ENCODE measurements at places on chromosomes 13 and 19.

GRCh38 chr19:35344511-35345031 lies 3.1 kb upstream of the FFAR1 start:
- no peak for DNase-seq

GRCh38 chr13:55302568-55302967 lies 1838.2 kb upstream of the PRR20A start:
- DNase-seq = no peak

- DNase-seq = peak; percentile 94
Measured at GRCh38 chr19:14472202-14472938, 2.8 kb downstream of the PTGER1 start.

- no peak for DNase-seq
Measured at GRCh38 chr19:7869453-7869909, 4.7 kb downstream of the PRR36 start.

DNA sequence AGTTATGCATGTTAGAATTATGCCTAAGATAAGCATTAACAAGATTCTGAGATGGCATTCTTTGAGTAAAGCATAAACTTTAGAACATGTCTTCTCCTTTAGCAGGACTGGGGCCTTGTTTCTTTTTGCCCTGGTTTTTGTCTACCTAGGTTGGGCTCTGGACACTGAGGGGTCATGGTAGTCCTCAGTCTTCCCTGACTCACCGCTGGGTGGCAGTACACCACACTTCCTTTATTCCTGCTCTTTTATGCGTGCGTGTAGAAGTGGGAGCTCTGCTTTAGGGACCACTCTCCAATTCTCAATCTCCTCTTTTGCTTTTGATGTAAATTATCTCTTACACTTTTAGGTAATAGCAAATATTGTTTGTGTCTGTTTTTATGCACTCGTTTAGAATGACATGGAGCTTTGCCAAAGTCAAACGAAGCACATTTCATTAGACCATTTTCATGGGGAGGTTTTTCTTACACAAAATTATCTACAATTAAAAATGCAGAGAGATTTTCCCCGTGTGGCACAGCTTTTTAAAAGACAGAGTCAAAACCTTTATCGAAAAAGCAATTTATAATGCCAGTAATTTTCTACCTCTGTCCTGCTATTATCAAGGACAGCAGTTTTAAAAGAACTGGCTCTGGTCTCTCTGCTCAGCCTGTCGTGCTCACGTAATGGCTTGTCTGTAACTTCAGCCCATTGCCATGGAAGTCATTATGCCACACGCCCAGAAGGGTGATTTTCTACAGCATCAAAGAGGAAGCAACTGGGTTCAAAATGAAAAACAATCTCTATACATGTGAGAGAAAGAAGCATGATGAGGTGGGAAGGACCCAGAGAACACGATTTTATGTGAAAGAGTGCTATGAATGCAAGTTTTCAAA lies 413.9 kb downstream of the COG6 start:
- peak; percentile 27 for DNase-seq

- no peak for DNase-seq
Measured at GRCh38 chr13:43936647-43937046, 56.9 kb downstream of the LACC1 start.

DNA sequence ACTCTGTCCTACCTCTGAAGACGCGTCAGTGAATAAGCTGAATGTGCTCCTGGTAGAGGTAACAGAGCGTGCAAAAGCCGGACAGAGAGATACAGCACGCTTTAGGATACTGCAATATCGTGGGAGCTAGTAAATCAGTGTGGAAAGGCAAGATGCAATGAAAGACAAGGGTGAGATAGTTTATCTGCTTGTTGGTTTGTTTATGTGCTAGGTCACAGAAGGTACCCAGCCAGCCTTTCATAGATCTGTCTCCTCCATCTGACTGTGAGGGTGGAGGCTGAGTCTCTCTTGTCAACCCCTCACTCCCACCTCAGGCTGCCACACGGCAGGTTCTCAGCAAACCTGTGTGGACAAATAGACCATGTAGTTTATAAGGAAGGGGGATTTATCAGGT lies 904 bp upstream of the GIPC1 start:
- no peak for DNase-seq

GRCh38 chr13:29716493-29716892 lies 121.0 kb upstream of the SLC7A1 start:
- no peak for DNase-seq

GRCh38 chr19:5908773-5909442 lies 4.2 kb downstream of the VMAC start:
- no peak for DNase-seq

GRCh38 chr13:59495936-59496512 lies 667.7 kb downstream of the DIAPH3 start:
- no peak for DNase-seq

DNA sequence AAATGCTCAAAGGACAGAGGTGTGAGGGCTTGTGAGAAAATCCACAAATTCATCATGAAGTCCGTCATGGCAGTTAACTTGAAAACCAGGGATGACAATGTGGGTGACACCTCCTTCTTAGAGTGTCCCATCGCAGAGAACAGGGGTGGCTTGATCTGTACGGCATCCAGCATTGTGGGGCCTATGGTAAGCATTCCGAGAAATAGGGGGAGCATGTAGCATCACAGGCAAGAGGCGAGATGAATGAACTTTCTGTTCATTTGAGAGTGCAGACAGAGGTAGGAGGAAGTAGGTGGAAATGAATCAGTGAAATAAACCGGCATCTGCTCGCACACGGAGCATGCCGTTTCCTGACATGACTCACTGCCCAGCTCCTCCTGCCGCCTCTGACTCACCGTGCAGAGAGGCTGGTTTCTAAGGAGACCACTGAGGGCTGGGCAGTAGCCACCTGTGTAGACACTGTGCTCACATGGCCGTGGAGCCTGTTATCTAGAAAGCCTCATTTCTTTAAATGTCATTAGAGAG lies 339.0 kb downstream of the RFC3 start:
- no peak for DNase-seq

- DNase-seq = no peak
Measured at GRCh38 chr19:10713317-10713716, 4.6 kb upstream of the DNM2 start.

DNA sequence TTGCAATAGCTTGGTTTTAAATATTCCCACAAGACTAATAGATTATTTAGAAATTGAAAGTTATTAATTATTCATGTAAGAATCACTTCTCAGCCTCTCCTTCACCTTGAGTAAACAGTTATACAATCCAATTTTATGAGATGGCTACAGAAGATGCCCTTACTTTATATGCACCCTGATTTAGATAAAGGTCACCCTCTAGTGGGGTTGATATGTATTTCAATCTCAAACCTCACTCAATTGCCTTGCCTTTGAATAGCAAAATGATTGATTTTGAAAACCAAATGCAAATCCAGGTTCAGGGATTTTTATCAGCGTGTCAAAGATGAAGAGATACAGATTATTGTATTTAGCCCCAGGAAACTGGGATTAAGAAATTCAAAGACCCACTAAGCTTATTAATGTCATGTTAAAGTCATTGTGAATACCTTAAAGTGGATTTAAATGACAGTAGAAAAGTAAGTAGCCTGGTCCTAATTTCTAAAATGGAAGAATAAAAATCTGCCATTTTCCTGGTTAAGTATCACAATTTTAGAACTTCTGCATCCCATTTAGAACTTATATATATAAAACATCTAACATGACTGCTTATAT lies 305.1 kb downstream of the ITGBL1 start:
- no peak for DNase-seq

GRCh38 chr13:98994080-98994479 lies 16.2 kb upstream of the DOCK9 start:
- DNase-seq = no peak
